NCI-H2081 treated with DMSO at 0.1 percent for 48 hours (cell line): ENCODE measurements at places on chromosomes 1 and 21.

GRCh38 chr1:226584164-226584563 is 35.6 kb downstream of the STUM start:
- no peak for DNase-seq

- peak; percentile 14 for DNase-seq
Measured at GRCh38 chr1:40153073-40153770, 8.0 kb upstream of the RLF start.

DNA sequence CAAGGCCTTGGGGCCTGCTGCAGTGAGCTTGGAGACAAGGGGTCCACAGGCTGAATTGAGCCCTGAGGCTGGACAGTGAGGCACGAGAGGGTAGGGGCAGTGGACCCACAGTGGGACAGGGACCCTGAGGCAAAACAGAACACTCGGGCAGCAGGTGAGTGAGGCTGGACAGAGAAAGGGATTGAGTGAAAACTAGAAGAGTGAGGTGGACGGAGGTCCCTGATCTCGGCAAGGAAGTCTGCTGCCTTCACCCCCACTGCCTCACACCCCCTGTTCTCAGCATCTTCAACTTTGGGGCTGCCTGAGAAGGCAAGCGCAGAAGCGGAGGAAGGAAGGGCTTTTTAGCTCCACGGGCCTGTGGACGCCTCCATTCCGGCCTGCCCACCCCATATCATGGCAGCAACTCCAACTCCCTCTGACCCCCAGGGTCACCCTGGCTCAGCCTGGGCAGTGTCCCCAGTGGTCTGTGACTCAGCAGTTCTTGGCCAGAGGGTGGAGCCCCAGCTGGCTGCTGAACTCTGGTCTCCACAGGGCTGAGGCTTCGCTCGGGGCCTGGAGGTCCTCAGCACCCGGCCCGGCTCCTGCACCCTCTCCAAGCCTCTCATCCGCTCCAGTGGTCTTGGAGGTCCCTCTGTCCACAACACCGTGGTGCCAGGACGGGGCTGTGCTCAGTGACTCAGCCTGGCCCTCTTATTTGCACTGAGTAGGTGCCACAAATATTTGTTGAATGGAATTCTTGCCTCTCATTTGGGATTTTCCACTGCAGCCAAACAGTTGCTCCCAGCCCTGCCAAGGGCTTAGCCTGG is 60.0 kb upstream of the EPS8L3 start:
- DNase-seq, result no peak

GRCh38 chr1:187396226-187396625 is 567.5 kb downstream of the PLA2G4A start:
- no peak for DNase-seq

DNA sequence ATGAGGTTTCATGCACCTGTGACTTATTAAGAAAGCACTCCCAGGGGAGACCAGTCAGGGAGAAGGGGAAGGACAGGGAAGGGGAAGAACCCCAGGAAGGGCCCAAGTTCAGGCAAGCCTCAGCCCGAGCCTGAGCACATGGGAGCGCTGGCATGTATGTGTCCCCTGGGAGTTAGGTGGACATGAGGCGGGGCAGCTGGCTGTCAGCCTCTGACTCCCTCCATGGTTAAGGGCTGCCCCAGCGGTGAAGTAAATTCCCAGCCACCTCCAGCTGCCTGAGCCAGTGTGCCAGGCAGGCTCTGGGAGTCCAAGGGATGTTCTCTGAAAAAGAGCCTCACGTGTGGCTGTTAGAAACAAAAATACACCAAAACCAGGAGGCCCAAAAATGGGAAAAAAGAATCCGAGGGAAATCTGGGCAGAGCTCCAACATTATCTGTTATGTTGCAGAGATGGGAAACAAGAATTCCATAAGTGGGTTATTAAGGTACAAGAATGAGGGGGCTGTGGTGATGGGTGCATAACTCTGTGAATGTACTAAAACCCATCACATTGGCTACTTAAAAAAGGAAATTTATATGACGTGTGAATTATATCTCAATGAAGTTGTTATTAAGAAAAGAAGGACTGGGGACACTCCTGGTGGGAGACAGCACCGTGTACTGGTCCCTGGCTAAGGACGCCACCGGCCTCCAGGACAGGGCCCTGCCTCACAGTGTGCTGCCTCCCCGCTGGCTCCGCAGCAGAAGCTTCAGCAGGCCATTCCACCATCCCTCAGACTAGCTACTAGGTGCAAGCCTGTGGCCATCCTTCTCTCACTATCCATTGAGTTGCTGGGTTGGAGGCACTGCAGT is 18.7 kb downstream of the DMRTB1 start:
- no peak for DNase-seq

GRCh38 chr1:145917595-145917994 is 922 bp downstream of the PEX11B start:
- no peak for DNase-seq

- no peak for DNase-seq
Measured at GRCh38 chr1:53979712-53980450, 33.7 kb downstream of the LRRC42 start.

- no peak for DNase-seq
Measured at GRCh38 chr1:10917513-10918454, 94.7 kb upstream of the TARDBP start.

DNA sequence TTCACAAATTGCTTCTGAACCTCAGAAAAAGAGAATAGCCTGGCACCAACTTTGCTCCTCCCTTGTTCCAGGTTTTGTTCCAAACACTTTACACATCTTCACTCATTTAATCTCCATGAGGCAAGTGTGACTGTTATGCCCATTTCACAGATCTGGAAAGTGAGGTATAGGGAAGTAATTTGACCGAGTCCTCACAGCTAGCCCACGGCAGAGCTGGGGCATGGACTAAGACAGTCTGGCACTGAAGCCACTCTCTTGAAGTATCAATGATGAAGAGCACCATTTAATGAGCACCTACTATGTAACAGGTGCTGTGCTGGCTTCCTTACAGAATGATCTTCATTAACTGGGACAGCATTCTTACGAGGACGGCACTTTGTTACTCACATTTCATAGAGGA is 19.0 kb downstream of the C1QB start:
- no peak for DNase-seq

- no peak for DNase-seq
Measured at GRCh38 chr1:71964188-71964587, 318.2 kb downstream of the NEGR1 start.

DNA sequence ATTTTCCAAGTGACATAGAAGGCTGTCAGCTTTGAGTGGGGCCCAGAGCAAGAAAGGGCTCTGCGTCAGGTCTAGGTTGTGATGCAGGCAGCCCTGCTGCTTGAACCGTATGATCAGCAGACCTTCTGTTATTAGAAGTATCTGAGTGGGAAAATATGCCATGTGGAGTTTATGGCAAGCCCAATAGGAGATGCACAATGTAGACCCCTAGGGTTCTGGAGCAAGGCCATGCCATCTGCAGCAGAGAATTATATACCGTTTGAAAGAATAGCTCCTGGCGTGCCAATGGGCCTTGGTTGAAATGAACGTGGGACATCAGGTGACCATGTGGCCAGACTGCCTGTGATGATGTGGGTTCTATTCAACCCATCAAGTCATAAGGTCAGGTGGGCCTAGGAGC is 44.1 kb upstream of the ZBTB18 start:
- DNase-seq, result no peak

DNA sequence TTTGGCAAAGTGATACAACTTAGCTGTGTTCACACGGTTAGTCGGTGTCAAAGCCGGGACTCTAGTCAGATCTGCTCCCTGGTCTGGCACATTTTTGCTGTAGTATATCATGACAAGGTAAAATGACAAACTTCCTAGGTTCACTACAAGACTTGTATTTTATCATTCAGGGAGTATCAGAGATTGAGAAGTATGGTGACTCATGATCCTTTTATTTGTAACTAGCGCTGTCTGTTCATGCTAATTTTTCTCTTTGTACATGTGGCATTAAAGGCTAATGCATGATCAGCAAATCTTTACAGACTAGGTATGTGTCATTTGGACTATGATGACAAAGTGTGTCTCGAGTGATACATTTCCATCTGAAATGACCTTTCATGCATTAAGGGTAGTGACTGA is 326.7 kb downstream of the SIPA1L2 start:
- no peak for DNase-seq

DNA sequence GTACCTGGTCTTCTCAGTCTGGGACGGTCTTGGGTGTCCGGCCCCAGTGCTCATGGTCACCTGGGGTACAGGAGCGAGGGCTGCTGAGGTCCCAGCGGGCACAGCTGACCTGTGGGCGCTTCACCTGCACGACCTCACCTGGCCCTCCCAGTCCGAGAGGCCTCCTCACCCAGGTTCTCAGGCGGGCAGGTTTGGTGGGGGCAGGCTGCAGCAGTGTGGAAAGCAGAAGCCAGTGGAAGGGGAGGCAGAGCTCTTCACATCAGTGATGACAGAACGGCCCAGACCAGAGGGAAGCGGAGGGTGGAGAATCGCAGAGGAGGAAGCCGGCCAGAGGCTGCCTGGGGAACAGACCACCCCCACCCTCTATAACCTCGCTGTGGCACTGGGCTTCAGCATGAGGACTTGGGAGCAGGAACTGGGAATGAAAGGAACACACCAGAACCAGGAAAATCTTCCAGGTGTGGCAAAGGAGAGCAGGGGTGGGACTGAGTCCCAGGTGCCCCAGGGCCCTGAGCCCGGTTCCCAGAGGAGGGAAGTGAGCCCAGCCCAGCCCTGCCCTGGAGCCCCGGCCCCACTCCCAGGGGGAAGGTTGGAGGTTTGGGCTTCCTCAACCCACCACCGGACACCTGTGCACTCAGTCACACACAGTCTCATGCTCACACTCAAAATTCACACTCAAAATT is 265.2 kb upstream of the VAMP3 start:
- DNase-seq, result no peak

DNA sequence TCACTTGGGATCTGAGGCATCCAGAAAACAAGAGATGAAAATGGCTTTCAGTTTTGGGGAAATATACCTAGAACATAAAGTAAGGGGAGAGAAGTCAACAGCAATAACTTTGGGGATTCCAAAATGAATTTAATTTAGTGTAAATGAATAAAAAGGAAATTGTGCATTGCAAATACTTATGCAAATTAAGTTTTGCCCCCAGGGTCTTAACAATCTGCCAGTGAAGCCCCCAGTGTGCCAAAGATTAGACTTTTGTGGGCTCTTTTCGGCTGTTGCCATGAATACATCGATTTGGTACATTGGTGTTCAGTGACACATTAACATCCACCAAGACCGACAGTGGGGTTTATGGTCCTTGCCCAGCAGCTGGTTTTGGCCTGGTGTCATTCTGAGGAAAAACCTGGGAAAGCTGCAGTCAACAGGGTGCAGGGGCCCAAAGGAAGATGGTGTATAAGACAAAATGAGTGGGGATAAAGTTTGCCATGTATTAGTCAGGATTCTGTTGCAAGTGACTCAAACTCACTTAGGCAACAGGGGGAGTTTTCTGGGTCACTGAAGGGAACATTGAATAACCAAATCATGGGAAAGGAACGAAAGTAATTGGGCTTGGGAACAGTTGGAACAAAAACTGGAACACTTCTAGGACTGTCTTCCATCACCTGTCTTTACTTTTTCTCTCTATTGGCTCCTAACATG is 30.2 kb upstream of the IGSF3 start:
- DNase-seq, result no peak

GRCh38 chr21:36065497-36066036 is 4.3 kb upstream of the CBR1 start:
- DNase-seq, result no peak

DNA sequence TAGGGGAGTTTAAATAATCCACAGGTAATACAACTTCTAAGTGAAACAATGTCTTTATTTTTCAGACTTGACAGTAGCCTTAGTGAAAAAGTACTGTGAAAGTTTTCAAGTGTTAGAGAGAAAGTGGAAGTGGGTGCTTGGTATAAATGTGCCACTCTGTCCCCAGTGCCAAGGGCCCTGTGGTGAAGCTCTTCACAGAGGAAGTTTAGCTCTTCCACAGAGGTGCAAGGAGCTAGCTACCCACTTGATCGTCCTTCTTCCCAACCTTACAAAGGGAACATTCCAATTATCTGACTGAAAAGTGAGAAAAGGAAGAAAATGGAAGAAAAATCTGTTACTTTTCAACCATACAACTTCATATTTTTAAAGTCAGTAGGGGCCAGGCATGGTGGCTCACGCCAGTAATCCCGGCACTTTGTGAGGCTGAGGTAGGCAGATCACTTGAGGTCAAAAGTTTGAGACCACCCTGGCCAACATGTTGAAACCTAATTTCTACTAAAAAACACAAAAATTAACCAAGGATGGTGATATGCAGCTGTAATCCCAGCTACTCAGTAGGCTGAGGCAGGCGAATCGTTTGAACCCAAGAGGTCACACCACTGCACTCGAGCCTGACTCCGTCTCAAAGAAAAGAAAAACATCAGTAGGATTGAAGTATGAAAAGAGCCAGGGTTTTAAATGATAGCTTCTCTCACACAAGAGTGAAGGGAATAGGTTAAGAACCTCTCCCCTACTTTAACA is 41.0 kb upstream of the PTPRC start:
- no peak for DNase-seq

GRCh38 chr1:230243583-230244353 is 176.7 kb downstream of the GALNT2 start:
- no peak for DNase-seq

GRCh38 chr1:114034567-114035303 is 55.5 kb downstream of the OLFML3 start:
- no peak for DNase-seq
